Osteocyte (in vitro differentiated cells): ENCODE measurements at places on chromosomes 3 and 15.

GRCh38 chr15:38745626-38746025 lies 181.0 kb upstream of the RASGRP1 start:
- no peak for DNase-seq

DNA sequence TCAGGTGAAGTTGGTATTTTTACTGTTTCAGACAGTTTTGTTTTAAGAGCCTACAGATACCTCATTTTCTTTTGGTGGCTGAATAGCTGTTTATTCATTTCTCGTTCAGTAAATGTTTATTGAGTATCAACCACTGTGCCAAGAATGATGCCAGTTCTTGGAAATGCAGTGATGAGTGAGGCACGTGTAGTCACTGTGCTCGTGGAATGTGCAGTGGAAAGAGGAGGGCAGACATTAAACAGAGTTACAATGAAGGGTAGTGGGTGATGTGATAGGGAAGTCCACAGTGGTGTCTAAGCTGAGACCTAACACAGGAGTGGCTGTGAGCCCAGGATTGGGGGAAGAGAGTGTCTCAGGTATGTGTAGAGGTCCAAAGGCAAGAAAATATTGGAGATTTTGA lies 73.7 kb downstream of the ARHGEF26 start:
- DNase-seq: no peak

DNA sequence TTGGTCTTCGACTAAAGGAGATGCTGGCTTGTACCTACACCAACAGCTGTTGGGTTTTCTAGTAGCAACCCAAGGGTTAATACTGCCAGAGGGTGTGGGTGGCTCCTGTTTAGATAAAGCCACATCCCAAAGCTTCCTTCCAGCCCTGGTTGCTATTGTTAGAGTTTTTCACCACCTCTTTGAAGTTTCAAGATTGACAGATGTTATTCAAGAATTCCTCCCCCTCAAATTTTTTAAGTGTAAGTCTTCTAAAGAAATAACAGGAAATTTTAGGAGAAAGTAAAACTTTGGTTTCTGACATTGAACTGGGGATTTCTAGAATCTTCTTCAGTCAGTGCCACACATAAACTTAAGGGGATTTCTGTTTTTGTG lies 60.9 kb downstream of the TGFBR2 start:
- no peak for DNase-seq

- peak; percentile 40 for DNase-seq
These were observed 62.7 kb upstream of the RNU6-1 start for GRCh38 chr15:67902579-67903009.

DNA sequence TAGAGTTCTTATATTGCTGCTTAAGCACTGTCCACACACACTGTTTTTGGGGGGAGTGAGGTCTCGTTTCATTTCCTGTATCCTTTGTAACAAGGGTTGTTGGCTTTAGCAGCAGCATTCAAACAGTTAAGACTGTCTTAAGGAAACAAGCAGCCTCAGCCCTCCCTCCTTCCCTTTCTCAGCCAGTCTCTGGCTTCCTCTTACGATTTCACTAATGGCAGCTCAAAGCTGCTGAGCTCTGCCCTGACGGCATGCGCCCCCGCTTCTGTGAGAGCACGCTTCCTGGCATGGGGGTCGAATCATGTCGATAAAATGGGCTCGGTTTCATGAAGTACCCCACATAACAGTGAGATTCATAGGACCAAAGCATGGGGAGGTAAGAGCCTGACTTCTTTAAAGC lies 105.0 kb downstream of the KLHL25 start:
- DNase-seq: no peak

DNA sequence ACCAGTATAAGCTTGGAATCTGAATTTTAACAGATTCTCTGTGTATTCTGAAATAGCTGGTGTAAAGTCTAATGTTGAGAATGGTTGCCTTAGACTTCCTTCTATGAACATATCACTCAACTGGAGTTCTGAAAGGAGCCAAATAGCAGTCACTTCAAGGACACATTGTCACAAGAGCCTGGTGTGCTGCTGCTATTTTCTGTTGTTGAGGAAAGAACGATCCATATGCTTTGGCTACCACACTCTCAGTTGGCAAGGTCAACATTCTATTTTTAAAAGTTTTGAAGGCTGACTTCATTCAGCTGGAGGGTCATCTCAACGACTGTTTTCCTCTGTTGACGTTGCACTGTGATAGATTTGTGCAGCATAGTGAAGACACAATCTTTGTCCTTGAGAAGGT lies 248.7 kb downstream of the TUSC7 start:
- no peak for DNase-seq

- DNase-seq: no peak
These were observed 29.4 kb downstream of the EEFSEC start for GRCh38 chr3:128182656-128183055.

GRCh38 chr15:86610038-86610437 lies 530.4 kb downstream of the AGBL1 start:
- DNase-seq: no peak

- DNase-seq: no peak
These were observed 14.4 kb downstream of the POLR2M start for GRCh38 chr15:57720867-57721266.

- DNase-seq: no peak
These were observed 69.3 kb downstream of the CHST2 start for GRCh38 chr3:143188881-143189280.

DNA sequence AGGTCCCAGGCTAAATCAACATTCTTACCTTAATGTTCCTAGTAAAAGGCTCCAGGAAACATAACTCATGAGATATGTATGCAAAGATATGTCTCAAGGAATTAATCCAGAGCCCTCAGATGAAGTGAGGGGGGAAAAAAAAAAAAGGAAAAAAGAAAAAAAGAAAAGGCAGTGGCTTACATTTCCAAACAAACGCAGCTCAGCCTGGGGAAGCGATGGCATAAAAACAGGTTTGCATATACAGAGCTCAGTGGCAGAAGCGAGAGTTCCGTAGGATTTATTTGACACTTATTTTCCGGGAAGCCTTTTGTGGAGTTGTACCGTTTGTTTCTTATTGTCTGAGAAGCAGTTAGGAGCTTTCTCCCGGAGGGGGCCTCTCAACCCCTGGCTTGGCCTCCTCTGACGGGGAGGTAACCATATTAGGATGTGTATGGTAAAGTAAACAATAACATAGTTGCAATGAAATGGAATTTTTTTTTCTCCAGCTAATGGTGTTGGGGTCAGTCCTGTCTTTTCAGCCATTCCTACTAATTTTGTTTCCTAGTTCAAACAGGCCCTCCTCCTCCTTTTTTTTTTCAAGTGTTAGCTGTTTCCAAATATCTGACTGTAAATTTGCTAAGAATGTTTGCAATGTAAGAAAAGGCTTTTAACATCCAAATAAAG lies 338.6 kb downstream of the FOXP1 start:
- DNase-seq: no peak

DNA sequence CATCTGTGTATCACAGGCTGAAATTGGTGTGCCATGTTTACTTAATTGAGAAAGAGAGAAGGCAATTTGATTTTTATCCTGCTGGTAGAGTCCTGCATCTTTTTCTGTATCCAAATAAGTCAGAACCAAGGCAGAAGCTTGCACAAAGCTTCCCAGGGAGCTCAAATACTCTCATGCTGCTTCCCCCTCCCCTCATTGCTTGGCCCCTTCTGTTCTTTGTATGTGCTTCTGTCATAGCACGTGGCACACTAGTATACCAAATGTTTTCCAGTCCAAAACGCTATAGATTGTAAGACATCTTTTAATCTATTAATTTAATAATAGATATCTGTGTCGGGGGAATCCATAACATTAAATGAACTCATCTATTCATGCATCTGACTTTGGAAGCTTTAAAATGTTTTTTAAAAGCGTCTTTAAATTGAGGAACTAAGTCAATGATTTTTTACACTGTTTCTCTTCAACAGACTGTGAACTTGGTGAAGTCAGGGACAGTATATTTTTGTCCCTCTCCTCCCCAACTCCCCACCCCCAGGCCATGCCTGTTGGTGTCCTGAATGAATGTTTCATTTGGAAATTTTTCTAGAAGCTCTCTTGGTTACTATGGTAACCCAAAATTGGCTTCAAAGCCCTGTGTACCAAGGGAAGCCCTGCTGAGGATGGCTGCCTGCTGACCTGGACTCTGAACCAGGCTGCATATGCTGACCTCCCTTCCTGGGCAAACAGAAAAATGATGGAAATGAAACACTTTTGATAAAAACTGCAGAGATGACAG lies 26.2 kb upstream of the SLC35G2 start:
- DNase-seq: no peak

- DNase-seq: no peak
These were observed 199.1 kb downstream of the LRRN1 start for GRCh38 chr3:3998140-3998922.

GRCh38 chr15:88258093-88258641 lies 1.6 kb upstream of the NTRK3 start:
- DNase-seq: no peak

GRCh38 chr3:15065550-15066007 lies 464 bp upstream of the MRPS25 start:
- no peak for DNase-seq

- no peak for DNase-seq
These were observed 638.2 kb upstream of the NAALADL2 start for GRCh38 chr3:174220775-174221554.

DNA sequence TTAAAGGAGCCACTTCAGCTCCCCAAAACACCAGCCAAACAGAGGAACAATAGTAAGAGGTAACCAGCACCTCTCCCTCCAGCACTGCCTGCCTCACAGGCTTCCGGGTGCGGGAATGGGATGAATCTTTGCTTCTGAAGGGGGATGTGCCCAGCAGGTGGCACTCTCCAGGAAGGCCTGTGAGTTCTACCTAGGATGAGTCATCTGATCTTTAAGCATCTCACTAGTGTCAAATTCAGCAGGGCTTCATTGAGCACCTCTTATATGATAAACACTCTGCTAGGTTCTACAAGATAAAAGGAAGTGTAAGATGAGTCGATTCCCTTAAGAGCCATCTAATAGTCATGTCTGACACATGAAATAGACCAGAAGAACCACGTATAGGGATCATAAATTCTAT lies 237.4 kb upstream of the UMPS start:
- DNase-seq: no peak

- no peak for DNase-seq
These were observed 26.7 kb upstream of the MED12L start for GRCh38 chr3:151058740-151059139.

DNA sequence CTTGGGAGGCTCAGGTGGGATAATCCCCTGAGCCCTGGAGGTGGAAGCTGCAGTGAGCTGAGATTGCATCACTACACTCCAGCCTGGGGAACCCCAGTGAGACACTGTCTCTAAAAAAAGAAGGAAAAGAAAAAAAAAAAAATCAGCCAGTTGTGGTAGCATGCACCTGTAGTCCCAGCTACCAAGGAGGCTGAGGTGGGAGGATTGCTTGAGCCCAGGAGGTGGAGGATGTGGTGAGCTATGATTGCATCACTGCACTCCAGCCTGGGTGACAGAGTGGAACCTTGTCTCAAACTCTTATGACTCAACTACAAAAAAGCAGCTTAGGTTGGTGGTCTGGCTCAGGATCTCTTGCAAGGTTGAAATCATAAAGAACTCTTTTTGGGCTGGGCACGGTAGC lies 19.3 kb upstream of the GPX1 start:
- DNase-seq: no peak

GRCh38 chr3:51434746-51435327 lies 43.8 kb downstream of the RBM15B start:
- DNase-seq: no peak

GRCh38 chr3:37217098-37217849 lies 42.9 kb upstream of the LRRFIP2 start:
- DNase-seq: no peak

DNA sequence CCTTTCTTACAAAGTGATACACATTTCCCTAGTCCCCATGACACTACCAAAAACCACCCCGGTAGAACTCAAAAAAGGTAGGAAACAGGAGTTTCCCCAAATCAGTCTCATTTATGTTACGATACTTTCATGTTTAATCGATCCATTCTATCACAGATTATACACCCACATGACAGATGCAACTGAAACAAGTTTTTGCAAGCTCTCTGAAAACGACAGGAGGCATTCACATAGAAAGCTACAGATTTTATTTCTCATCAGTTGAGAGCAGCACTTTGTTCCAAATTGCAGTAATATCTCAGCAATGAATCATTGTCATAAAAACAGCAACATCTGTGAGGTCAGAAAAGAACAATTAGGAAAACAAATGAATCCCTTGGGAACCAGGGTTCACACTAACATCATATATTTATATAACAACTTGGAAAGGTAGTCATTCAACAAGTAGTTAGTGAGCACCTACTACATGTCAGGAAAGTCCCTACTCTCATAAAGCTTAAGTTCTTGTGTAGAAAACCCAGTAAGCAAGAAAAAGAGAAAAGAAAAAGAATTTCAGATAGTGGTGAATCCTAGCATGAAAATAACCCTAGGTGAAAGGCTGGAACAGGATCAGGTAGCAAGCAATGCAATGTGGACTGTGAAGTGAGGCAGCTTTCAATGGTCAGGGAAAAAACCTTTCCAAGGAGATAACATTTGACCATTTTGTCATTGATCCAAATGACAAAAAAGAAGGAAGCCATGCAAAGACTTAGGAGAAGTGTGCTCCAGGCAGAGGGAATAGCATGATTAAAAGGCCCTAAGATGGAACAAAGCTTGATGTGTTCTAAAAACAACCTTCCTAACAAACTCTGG lies 8.3 kb downstream of the PLD1 start:
- no peak for DNase-seq
